ENCODE measurements at places on chromosomes 16 and 17. TPM values are rescaled to one million over a fixed set of nuclear protein-coding genes. Genes with fewer than 3 reads are reported as not detected.

Gene TMEM101
- total RNA-seq = 35.5 TPM

Gene BRIP1
- 20.1 TPM for total RNA-seq

Gene ANKRD40CL
- total RNA-seq = not detected

Gene ABCA8
- total RNA-seq = not detected

Gene IRX5
- total RNA-seq = 0.38 TPM

Gene TRIM65
- 24.9 TPM for total RNA-seq

Gene OR3A3
- total RNA-seq = not detected

Gene SPHK1
- 3.4 TPM for total RNA-seq

Gene ALDH3A1
- not detected for total RNA-seq

Gene APOBR
- 20.9 TPM for total RNA-seq

Gene TNP2
- total RNA-seq = not detected

Gene TP53TG3B
- not detected for total RNA-seq

Gene CRYBA1
- not detected for total RNA-seq

Gene CD300LB
- total RNA-seq = not detected

Gene FBXW10B
- 0.15 TPM for total RNA-seq

GRCh38 chr16:24035127-24035842 lies 199.5 kb downstream of the PRKCB start:
- peak overlapping the region; percentile 55 for H3K4me3 ChIP-seq
- DNase-seq = peak; percentile 58
- peak overlapping the region; percentile 75 for H3K27ac ChIP-seq
- H3K4me1 ChIP-seq = peaks cover 61% of the 10 kb centered on the region
- H3K36me3 ChIP-seq = peaks cover 36% of the 10 kb centered on the region

DNA sequence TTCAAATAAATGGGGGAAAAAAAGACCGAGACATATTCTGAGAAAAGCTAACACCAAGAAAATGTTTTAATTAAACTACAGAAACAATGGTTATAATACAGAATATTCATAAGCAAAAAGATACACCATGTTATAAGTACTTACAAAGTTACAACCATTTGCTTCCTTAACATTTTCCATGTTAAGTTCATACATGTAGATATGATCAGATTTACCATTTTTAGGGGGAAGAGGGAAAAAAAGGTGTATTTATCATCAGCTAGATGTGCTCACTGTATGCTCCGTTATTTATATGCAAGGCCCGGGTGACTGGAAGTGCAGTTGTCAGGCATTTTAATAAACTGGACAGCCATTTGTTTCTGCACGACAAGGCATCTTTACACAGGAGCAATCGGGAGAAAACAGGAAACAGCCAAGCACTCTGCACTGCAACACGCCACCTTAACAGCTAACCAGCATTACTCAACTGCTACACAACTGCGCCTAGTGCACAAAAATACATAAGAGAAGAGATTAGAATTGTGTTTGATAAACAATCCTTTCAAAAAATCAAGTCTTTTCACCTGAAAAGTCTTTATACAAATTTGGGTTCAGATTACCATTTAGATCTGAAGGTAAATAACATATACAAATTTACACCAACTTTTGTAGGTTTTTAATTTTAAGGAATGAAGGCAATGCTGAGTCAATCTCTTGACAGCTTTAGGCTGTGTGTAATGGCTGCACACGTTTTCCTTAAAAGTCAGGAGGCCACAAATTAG lies 2.9 kb downstream of the SRSF2 start:
- DNase-seq = peak; percentile 42
- H3K4me1 ChIP-seq = peaks cover 57% of the 10 kb centered on the region
- peaks cover 62% of the 10 kb centered on the region for H3K36me3 ChIP-seq
- peak overlapping the region; percentile 93 for H3K4me3 ChIP-seq

DNA sequence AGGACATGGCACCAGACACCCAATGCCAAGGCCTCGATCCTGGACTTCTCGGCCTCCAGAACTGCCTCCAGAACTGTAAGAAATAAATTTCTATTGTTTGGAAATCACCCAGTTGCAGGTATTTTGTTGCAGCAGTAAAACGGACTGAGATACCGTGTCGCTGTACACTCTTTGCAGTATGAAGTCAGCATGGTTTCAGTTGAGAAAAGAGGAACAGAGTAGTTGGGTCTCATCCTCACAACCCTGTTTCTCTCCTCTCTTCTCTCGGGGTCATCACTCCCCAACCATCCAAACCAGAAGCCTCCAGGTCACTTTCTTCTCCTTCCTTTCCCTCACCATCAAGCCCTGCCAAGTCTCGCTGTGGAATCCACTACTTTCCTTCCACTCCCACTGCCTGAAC lies 77.8 kb downstream of the ADCY9 start:
- H3K36me3 ChIP-seq = no peaks in the 10 kb centered on the region
- H3K4me3 ChIP-seq = no peak overlapping the region
- DNase-seq = no peak
- no peaks in the 10 kb centered on the region for H3K4me1 ChIP-seq

- no peak overlapping the region for H3K4me3 ChIP-seq
- no peaks in the 10 kb centered on the region for H3K27me3 ChIP-seq
- H3K36me3 ChIP-seq = no peaks in the 10 kb centered on the region
- no peak overlapping the region for H3K27ac ChIP-seq
- no peak for DNase-seq
Measured at GRCh38 chr17:76947771-76948170, 79.6 kb downstream of the MGAT5B start.

- H3K4me3 ChIP-seq = peak overlapping the region; percentile 87
- H3K27ac ChIP-seq = peak overlapping the region; percentile 78
- H3K4me1 ChIP-seq = peaks cover 62% of the 10 kb centered on the region
- H3K36me3 ChIP-seq = peaks cover 53% of the 10 kb centered on the region
Measured at GRCh38 chr17:67244431-67245072, 444 bp downstream of the HELZ start.

GRCh38 chr16:77408607-77409006 lies 26.2 kb downstream of the ADAMTS18 start:
- H3K36me3 ChIP-seq = no peaks in the 10 kb centered on the region
- H3K27me3 ChIP-seq = peaks cover 6% of the 10 kb centered on the region
- no peaks in the 10 kb centered on the region for H3K4me1 ChIP-seq
- H3K4me3 ChIP-seq = no peak overlapping the region
- no peak overlapping the region for H3K27ac ChIP-seq
- DNase-seq = no peak

GRCh38 chr16:77569406-77569805 lies 134.6 kb upstream of the ADAMTS18 start:
- H3K36me3 ChIP-seq = no peaks in the 10 kb centered on the region
- H3K4me1 ChIP-seq = no peaks in the 10 kb centered on the region
- no peak for DNase-seq
- H3K4me3 ChIP-seq = no peak overlapping the region
- H3K27me3 ChIP-seq = peaks cover 9% of the 10 kb centered on the region

GRCh38 chr16:35196313-35196712 lies 1736.9 kb downstream of the TP53TG3F start:
- H3K27me3 ChIP-seq = no peaks in the 10 kb centered on the region
- no peaks in the 10 kb centered on the region for H3K4me1 ChIP-seq
- no peak overlapping the region for H3K4me3 ChIP-seq
- no peak overlapping the region for H3K27ac ChIP-seq
- H3K36me3 ChIP-seq = no peaks in the 10 kb centered on the region

GRCh38 chr17:78126895-78127238 lies 1.7 kb downstream of the TMC6 start:
- peaks cover 67% of the 10 kb centered on the region for H3K36me3 ChIP-seq
- peak overlapping the region; percentile 91 for H3K27ac ChIP-seq
- DNase-seq = no peak
- H3K4me3 ChIP-seq = peak overlapping the region; percentile 88

GRCh38 chr16:86862595-86863280 lies 284.4 kb downstream of the FOXL1 start:
- H3K27me3 ChIP-seq = no peaks in the 10 kb centered on the region
- no peak for DNase-seq
- H3K27ac ChIP-seq = no peak overlapping the region
- H3K4me1 ChIP-seq = no peaks in the 10 kb centered on the region
- H3K36me3 ChIP-seq = no peaks in the 10 kb centered on the region
- no peak overlapping the region for H3K4me3 ChIP-seq

DNA sequence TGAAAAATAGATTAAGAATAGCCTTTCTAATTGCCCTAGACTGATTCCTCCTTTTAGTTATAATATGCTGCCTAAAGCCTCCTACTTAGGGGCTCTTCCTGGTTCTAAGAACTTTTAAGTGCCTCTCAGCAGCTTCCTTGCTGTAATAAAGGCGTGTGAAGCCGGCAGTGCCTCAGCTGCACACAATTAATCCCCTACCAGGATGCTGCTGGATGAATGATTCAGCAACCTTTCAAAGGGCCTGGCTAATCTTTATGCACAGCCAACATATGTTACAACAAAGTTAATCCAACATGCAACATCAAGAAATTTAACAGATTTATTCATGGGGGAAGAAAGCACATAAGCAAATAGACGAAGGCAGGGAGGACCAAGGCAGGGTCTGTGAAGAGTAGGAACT lies 145.2 kb downstream of the PMP22 start:
- no peak for DNase-seq
- H3K27me3 ChIP-seq = no peaks in the 10 kb centered on the region
- H3K4me3 ChIP-seq = no peak overlapping the region
- no peak overlapping the region for H3K27ac ChIP-seq

GRCh38 chr16:85988723-85989313 lies 89.9 kb downstream of the IRF8 start:
- peaks cover 33% of the 10 kb centered on the region for H3K4me1 ChIP-seq
- H3K36me3 ChIP-seq = no peaks in the 10 kb centered on the region
- DNase-seq = no peak
- no peak overlapping the region for H3K4me3 ChIP-seq
- peaks cover 15% of the 10 kb centered on the region for H3K27me3 ChIP-seq
- no peak overlapping the region for H3K27ac ChIP-seq

- H3K4me3 ChIP-seq = no peak overlapping the region
- H3K36me3 ChIP-seq = no peaks in the 10 kb centered on the region
- peaks cover 23% of the 10 kb centered on the region for H3K4me1 ChIP-seq
Measured at GRCh38 chr16:75329943-75330342, 78.5 kb upstream of the BCAR1 start.

- peak overlapping the region; percentile 90 for H3K4me3 ChIP-seq
- H3K4me1 ChIP-seq = peaks cover 79% of the 10 kb centered on the region
- no peaks in the 10 kb centered on the region for H3K27me3 ChIP-seq
- no peak overlapping the region for H3K27ac ChIP-seq
- peaks cover 30% of the 10 kb centered on the region for H3K36me3 ChIP-seq
Measured at GRCh38 chr17:40316571-40317344, 7.8 kb downstream of the RARA start.

- H3K36me3 ChIP-seq = peaks cover 3% of the 10 kb centered on the region
- DNase-seq = no peak
- H3K27ac ChIP-seq = no peak overlapping the region
- no peaks in the 10 kb centered on the region for H3K27me3 ChIP-seq
- H3K4me3 ChIP-seq = no peak overlapping the region
Measured at GRCh38 chr16:68257251-68257905, 6.9 kb upstream of the SLC7A6 start.

- DNase-seq = no peak
- no peaks in the 10 kb centered on the region for H3K27me3 ChIP-seq
- peaks cover 18% of the 10 kb centered on the region for H3K4me1 ChIP-seq
- no peak overlapping the region for H3K4me3 ChIP-seq
Measured at GRCh38 chr16:85575920-85576319, 37.2 kb upstream of the GSE1 start.

- peak overlapping the region; percentile 66 for H3K27ac ChIP-seq
- no peak overlapping the region for H3K4me3 ChIP-seq
- H3K4me1 ChIP-seq = peaks cover 18% of the 10 kb centered on the region
- no peaks in the 10 kb centered on the region for H3K36me3 ChIP-seq
Measured at GRCh38 chr17:39939588-39940419, 12.3 kb downstream of the LRRC3C start.

- no peak overlapping the region for H3K4me3 ChIP-seq
- DNase-seq = no peak
- H3K27ac ChIP-seq = no peak overlapping the region
Measured at GRCh38 chr16:84913315-84913714, 93.5 kb downstream of the CRISPLD2 start.

DNA sequence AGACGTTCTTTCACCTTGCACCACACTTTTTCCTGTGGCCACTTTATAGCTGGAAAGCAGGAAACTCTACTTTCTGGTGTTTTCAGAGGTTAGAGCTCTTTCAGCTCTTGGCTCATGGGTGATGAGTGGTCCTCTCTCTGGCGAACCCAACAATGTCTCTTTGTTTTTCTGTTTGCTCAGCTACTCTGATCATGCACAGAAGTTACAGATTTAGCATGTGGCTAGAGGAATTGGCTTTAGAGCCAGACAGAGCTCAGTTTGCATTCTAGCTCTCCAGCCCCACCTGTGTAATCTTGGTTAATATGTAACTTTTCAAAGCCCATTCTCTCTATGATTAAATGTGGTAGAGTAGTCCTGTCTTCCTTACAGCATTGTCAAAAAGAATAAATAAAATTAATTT lies 225.2 kb downstream of the HAPSTR1 start:
- no peak overlapping the region for H3K4me3 ChIP-seq
- H3K36me3 ChIP-seq = no peaks in the 10 kb centered on the region
- H3K27me3 ChIP-seq = no peaks in the 10 kb centered on the region
- no peaks in the 10 kb centered on the region for H3K4me1 ChIP-seq
- H3K27ac ChIP-seq = no peak overlapping the region

DNA sequence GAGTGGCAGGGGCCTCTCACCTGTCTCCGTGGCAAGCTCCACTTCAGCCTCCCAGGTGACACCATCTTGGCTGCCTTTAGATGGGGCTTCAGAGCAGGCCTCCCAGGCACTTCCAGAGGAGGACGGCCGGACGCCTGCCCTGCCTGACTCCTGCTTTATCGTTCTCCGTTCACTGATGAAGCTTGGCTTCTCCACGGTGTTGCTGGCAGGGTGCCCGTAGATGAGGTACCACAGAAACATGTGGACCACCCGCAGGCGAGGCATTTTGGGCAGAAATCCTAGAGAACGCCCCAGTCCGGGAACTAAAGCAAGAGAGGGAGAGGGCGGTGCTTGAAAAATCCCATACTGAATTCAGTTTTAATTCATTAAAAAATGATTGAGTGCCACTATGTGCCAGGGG lies 54.5 kb downstream of the GTF3C1 start:
- H3K4me1 ChIP-seq = peaks cover 2% of the 10 kb centered on the region
- no peaks in the 10 kb centered on the region for H3K27me3 ChIP-seq
- no peak overlapping the region for H3K27ac ChIP-seq
- DNase-seq = no peak
- peaks cover 42% of the 10 kb centered on the region for H3K36me3 ChIP-seq
- H3K4me3 ChIP-seq = no peak overlapping the region

- H3K4me1 ChIP-seq = peaks cover 4% of the 10 kb centered on the region
- no peak overlapping the region for H3K4me3 ChIP-seq
- no peak for DNase-seq
- H3K36me3 ChIP-seq = no peaks in the 10 kb centered on the region
- H3K27me3 ChIP-seq = no peaks in the 10 kb centered on the region
Measured at GRCh38 chr16:88343271-88343791, 39.4 kb upstream of the ZNF469 start.

DNA sequence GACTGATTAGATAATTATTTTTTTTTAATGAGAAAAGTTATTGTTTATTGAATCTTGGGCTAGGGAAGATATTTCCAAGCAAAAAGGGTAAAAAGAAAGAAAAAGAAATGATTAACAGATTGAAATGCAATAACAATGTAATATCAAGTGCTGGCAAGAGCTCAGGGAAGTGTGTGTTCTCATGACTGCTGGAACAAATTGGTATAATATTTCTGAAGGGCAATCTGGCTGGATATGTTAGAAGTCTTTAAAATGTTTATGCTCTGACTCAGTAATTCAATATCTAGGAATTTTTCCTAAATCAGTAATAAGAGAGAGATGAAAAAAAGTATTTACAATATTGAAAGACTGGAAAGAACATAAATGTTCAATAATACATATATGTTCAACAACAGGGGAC lies 7.6 kb upstream of the ZNF624 start:
- H3K36me3 ChIP-seq = no peaks in the 10 kb centered on the region
- H3K27me3 ChIP-seq = peaks cover 33% of the 10 kb centered on the region
- no peaks in the 10 kb centered on the region for H3K4me1 ChIP-seq
- H3K27ac ChIP-seq = no peak overlapping the region

- no peaks in the 10 kb centered on the region for H3K36me3 ChIP-seq
- H3K27ac ChIP-seq = no peak overlapping the region
- no peak for DNase-seq
- H3K4me1 ChIP-seq = no peaks in the 10 kb centered on the region
- H3K27me3 ChIP-seq = no peaks in the 10 kb centered on the region
Measured at GRCh38 chr16:6969594-6969993, 363.1 kb upstream of the RBFOX1 start.

Data from activated CD4-positive, alpha-beta memory T cell treated with anti-CD3 and anti-CD28 coated beads, Interleukin-2, amount 10 ng/mL, durations not matched to agents 7 days and 5 days (primary cell).